AG20443 (cell line): ENCODE measurements at places on chromosomes 11 and 22.
A peak's percentile ranks its signal among the peaks of the same experiment; 100 is the strongest.

DNA sequence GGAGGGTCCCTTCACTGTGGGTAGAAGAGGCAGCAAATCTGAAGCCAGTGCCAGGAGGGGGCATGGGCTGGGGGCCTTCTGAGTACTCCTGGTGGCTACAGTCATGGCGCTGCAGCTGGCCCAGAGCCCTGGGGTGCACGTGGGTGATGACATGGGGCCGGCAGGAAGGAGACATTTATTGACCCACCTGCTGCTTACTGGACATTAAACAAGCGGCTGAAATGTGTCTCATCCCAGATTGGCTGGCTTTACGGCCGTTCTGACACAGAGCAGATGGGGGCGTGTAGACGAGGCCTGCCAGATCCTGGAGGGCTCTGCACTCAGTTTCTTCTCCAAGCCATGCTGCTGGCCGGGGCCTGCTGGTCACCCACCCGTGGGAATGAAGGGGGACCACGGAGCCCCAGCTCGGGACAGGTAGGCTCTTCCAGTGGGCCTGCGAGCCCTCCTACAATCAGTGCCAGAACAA is 906.9 kb downstream of the BRD1 start:
- no peak for DNase-seq

GRCh38 chr11:19895776-19896175 is 183.1 kb downstream of the NAV2 start:
- no peak for DNase-seq

GRCh38 chr11:82082976-82083375 is 650.7 kb downstream of the FAM181B start:
- DNase-seq = no peak

DNA sequence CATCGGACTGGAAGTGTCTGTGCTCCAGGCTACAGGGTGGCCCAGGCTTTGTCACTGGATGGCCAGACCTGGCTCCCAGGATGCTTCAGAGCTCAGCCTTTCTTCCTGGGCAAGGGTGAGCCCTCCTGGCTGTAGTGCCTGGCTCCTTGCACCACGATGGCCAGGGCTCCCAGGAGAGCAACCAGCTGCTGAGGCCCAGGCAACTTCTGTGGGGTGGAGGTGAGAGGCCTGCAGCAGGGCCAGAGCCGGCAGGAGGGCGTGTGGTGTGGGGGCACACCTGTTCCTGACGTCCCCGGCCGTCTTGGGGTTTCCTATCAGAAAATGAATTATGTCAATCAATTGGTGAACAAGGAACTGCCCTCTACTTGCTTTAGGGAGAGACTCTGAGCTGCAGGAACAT is 82.1 kb downstream of the DHCR7 start:
- no peak for DNase-seq

DNA sequence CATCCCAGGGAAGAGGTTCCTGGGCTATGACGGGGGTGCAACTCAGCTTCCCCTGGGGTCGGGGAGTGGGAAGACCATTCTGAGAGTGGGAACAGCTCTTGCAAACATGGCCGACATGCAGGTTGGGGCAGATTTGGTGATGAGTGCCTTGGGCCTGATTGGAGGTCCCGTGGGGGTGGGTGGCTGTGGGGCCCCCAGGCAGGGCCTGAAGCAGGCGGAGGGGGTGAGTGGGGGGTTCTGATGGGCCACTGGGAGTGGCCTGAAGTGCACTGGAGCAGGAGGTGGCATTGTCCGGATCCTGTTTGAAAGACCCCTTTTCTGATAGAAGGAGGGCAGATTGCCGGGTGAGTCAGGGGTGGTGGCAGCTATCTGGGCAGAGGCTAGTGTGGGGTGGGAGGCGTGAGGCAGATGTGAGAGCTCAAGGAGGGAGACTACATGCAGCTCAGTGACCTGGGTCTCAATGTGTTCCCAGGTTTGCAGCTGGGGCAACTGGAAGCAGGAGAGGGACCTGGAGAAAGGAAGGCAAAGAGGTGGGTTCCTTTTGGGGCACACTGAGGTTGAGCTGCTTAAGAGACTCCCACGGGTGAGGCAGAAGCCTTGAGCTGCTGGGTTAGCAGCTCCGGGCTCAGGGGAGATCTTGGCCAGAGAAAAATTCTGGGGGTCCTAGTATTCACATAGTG is 15.1 kb downstream of the MYEOV start:
- DNase-seq = no peak

DNA sequence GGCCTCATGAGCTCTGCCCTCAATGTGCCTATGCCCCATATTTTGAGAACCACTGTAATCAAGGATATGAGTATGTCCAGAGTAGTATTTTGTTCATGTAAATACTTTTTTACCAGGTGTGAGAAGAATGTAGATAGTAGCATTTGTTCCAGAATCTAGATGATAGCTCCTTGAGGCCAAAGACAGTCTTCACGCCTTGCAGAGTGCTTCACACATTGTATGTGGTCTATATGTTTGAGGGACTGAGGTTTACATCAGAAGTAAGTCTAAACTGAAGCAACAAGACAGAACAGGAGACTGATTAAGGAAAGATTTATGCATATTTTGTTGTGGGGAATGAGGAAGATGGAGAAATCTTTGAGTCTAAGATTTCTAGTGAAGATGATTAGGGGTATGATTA is 12.5 kb downstream of the CEP57 start:
- no peak for DNase-seq

- no peak for DNase-seq
These were observed 38.4 kb downstream of the DRD2 start for GRCh38 chr11:113436672-113437252.

- no peak for DNase-seq
These were observed 554.2 kb downstream of the JRKL start for GRCh38 chr11:96943970-96944369.

GRCh38 chr11:45057938-45058646 is 88.3 kb upstream of the PRDM11 start:
- no peak for DNase-seq

- DNase-seq = no peak
These were observed 102.0 kb downstream of the CYP2R1 start for GRCh38 chr11:14789879-14790484.

DNA sequence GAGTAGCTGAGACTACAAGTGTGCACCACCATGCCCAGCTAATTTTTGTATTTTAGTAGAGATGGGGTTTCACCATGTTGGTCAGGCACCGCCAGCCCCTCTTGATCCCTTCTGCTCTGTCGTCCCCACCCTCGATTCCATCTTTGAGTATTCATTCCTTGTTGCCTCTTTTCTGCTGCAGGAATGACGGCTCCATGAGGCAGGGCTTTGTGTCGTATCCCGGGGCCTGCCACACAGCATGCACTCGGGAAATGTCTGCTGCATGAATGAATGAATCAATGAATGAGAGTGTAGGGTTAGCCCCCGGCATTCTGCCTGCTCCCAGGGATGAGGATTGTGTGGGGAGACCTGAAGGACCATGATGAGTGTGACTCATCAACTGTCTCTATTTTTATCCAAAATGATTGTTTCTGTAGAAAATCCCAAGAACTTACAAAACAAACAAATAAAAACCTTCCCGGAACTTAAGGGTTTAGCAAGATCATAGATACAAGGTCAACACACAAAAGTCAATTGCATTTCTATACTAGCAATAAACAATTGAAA is 54.6 kb upstream of the SLC22A12 start:
- peak; percentile 46 for DNase-seq

DNA sequence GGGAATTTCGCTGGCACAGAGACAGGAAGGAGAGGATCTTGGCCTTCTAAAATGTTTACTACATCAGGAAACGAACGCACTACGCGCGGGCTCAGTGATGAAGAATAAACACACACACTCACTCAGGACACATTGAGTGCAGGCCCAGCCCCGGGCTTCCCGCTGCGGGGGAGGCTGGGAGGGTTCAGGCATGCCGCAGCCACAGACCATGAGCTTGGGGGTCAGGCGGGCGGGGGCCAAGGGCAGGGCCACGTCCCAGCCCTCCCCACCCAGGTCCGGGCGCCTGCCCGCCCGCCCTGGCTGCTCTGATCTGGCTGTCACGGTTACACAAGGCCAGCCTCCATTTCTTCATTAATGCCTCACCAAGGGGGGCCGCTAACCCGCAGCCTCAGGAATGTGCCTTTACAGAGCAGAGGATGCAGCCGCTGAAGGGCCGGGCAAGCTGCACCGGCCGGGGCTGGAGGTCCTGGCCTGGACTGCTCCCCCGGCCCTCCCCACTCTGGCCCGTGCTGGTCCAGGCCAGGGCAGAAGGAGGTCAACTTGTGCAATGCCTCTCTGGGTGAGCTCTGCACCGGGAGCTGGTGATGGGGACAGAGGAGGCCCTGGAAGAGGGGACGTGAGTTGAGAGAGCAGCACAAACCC is 41.7 kb downstream of the IGF2 start:
- peak; percentile 93 for DNase-seq

- DNase-seq = no peak
These were observed 6.6 kb downstream of the LIMK2 start for GRCh38 chr22:31218565-31219262.

- no peak for DNase-seq
These were observed 39.3 kb upstream of the PICALM start for GRCh38 chr11:86108191-86108590.

GRCh38 chr11:120801801-120802689 is 221.9 kb upstream of the TBCEL start:
- DNase-seq = peak; percentile 79

DNA sequence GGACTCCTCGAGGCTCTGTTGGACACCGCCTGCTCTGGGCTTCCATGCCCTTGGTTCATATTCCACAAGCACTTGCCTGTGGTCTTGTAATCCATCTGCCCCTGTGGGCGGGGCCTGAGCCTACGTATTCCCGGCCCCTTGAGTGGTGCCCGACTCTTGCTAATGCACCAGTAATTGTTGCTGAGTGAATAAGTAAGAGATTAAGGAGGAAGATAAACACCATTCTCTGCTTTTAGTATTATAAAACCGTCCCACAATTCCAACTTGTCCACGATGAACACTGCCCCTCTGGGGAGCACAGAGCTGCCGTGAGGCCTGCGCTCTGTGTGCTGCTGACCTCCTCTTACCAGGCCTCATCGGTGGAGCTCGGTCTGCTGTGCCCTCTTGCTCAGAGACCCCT is 50.3 kb downstream of the MICAL2 start:
- DNase-seq = no peak

DNA sequence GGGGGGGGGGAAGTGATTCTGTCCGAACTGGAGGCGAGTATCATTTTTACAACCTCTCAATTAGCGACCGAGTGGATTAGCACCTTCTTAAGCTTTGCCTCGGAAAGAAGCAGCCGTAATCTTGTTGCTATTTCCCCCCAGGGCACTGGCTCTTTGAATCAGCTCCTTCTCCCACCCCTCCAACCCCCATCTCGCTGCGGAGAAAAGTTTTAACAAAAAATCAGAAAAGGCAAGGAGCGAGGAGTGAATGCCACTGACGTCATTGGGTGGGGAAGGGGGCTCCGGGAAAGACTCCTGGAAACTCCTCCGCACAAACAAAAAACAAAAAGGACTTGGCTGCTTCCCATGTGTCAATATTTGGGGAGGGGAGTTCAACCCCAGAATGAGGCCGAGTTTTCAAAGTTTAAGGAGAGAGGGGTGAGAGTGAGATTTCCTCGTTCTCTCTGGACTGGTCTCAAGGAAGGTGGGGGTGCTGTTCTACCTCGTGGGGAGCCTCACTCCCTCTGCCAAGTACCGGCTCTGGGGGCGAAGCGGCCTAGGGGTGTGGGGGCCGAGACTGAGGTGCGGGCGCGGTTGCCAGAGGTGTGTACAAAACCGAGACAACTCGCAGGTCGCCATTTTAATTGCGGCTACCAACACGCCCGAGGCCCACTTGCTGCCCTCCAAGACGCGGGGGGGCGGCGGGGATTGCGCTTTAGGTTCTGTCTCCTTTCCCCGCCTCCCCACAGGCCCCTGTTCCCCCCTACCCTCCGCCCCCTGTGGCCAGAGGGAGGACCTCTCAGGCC is 2.5 kb upstream of the PAX6 start:
- DNase-seq = no peak

- peak; percentile 2 for DNase-seq
These were observed 59.6 kb upstream of the SHANK2 start for GRCh38 chr11:71311928-71312510.

DNA sequence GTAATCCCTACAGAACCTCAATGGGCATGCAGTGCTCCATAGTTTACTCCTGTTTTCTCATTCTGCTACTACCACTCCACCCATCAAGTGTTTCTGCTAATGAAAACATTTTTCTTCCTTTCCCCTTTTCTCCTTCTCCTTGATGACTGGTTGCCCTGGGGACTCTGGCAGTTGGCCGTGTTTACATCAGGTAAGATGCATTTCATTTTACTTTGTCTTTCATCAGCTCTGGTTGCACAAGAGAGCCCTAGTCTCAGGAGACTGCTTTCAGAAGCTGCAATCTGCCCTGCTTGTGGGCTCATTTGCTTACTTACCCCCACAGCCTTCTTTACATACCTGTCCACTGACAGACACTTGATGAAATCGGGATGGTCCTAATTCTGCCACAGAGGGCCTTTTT is 19.6 kb upstream of the LIMK2 start:
- DNase-seq = no peak

- DNase-seq = no peak
These were observed 28.5 kb downstream of the AMPD3 start for GRCh38 chr11:10483584-10483983.

DNA sequence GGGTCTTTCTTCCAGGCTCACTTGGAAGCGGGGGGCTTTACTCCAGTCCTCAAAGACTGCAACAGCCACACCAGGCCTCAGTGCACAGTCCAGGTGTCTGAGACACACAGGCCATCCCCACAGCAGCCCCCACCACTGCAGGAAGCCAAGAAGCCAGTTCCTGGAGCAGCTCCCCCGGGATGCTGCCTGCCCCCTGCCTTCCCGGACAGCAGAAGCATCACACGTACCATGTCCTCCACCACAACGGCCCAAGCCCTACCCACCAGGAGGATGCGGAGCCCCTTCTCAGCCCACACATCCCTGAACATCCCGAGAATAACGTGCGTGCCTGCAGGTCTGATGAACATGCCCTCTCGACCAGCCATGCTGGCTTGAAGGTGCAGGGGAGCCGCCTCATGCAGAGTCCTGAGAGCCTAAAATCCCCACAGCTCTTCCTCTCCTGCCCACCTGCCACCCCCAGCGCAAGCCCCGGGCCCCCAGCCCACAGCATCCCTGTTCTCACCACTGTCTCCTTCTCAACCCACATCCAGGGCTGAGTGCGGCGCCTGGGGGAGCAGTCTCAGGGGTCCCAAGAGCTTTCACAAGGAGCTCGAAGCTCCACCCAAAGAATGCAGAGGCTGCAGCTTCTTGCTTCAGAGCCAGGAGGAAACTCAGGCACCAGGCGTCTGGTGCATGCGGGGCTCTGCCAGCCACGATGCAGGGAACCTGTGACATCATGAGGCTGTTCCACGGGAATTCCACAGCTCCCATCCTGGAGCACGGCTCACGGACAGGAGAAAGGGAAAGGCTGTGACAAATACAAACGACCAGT is 209.6 kb downstream of the BRD1 start:
- no peak for DNase-seq

- DNase-seq = peak; percentile 61
These were observed 12.1 kb downstream of the OR10D3 start for GRCh38 chr11:124195189-124195734.

- no peak for DNase-seq
These were observed 3898.2 kb upstream of the OR11H1 start for GRCh38 chr22:11629661-11630385.

- peak; percentile 51 for DNase-seq
These were observed 51.4 kb upstream of the ACAT1 start for GRCh38 chr11:108069947-108070346.

- no peak for DNase-seq
These were observed 59.9 kb upstream of the SHISAL1 start for GRCh38 chr22:44372611-44373010.
